Fibroblast of mammary gland (primary cell): ENCODE measurements at places on chromosomes 11 and 22.

- no peak for DNase-seq
These were observed 3.0 kb upstream of the SEC14L3 start for GRCh38 chr22:30474683-30475424.

GRCh38 chr11:10323793-10324170 lies 18.9 kb downstream of the ADM start:
- peak; percentile 49 for DNase-seq

- no peak for DNase-seq
These were observed 1.4 kb upstream of the OR52M1 start for GRCh38 chr11:4543561-4543960.

DNA sequence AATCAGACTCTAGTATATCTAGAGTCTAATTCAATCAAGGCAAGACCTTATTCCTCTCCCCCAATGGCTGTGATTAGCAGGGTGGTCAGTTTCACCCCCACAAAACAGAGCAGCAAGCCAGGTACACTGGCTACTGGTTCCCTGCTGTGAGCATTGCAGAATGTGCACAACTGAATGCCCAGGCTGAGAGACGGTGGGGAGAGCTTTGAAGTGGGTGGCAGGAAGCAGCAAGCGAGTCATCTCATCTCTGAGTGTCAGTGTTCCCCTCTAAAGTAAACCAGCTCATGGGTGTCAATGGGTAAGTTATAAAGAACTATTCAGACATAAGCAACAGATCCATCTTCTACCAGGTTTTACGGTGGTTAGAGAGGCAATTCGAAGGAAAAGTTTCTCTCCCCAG lies 37.6 kb downstream of the GAB4 start:
- no peak for DNase-seq

DNA sequence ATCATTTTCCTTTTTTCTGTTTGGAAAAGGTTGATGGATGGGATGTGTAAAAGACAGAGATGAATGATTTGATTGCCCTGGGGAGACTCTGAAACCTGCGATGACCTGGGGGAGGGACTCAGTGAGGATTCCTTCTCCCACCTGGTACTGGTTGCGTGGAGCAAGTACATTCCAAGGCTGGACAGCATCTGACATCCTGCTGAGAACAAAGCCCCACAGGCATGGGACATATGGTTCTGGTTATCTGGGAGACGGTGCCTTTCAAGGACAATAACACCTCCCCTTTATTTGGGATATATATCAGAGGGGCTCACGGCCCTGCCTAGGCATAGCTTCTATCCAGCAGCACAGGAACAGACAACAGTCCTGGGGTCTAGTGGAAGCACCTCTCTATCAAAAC lies 527.8 kb downstream of the METTL15 start:
- no peak for DNase-seq
